Ovary (tissue), 10 donors: ENCODE measurements at places on chromosomes 2 and 18.

- no peaks in the 10 kb centered on the region for H3K36me3 ChIP-seq
- no peak for DNase-seq
- no peaks in the 10 kb centered on the region for H3K27me3 ChIP-seq
- peaks cover 2% of the 10 kb centered on the region for H3K4me1 ChIP-seq
- no peak overlapping the region for H3K27ac ChIP-seq
- no peak overlapping the region for H3K4me3 ChIP-seq
Measured at GRCh38 chr18:42365591-42365990, 410.6 kb downstream of the PIK3C3 start.

DNA sequence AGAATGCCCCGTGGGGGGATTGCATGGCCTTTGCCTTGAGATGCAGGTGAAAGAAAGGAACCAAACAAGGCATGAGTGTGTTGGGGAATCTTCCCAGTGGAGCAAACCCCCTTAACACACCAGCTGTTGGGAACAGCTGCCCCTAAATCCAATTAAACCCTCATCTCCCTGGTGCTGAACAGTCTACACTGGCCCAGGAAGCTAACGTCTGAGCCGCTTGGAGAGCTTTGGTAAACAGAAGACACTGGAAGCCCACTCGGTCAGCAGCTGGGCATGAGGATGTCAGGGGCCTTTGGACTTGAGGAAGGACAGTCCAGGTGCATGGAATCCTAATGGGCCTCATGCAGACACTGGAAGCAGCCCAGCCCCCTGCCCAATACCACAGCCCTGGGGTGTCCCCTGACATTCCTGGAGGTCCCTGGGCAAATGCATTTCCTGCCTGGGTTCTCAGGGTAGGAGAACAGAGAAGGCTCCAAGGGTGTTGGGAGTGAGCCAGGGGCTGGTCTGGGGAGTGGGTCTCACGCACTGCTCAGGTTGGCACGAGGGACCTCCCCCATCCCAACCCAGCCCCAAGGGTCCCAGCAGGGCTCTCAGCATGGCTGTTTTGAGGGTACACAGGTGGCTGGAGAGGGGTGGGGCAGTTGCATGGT, 37.7 kb downstream of the GBX2 start:
- H3K27ac ChIP-seq: no peak overlapping the region
- no peak overlapping the region for H3K4me3 ChIP-seq
- no peaks in the 10 kb centered on the region for H3K36me3 ChIP-seq

- H3K4me1 ChIP-seq: no peaks in the 10 kb centered on the region
- no peaks in the 10 kb centered on the region for H3K27me3 ChIP-seq
- H3K36me3 ChIP-seq: no peaks in the 10 kb centered on the region
Measured at GRCh38 chr2:124983595-124983994, 958.5 kb downstream of the CNTNAP5 start.

DNA sequence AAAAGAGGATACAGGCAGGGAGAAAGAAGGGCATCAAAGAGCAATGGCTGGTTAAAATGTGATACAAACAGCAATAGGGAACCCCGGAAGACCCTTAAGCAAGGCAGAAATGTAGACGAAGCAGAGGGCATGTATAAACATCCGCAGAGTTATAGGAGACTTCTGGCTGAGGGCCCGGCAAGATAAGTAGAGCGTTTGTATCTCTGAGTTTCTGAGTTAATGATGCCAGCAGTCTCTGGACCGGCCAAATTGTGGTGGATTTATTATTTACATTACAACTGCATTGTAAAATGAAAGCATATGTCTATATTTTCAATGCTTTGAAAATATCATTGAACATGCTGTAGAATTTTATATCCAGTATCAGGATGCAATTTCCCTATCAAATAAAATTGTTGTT, 148.0 kb upstream of the KCTD1 start:
- H3K4me3 ChIP-seq: no peak overlapping the region
- H3K4me1 ChIP-seq: peaks cover 5% of the 10 kb centered on the region
- no peaks in the 10 kb centered on the region for H3K27me3 ChIP-seq
- H3K36me3 ChIP-seq: no peaks in the 10 kb centered on the region
- no peak overlapping the region for H3K27ac ChIP-seq

DNA sequence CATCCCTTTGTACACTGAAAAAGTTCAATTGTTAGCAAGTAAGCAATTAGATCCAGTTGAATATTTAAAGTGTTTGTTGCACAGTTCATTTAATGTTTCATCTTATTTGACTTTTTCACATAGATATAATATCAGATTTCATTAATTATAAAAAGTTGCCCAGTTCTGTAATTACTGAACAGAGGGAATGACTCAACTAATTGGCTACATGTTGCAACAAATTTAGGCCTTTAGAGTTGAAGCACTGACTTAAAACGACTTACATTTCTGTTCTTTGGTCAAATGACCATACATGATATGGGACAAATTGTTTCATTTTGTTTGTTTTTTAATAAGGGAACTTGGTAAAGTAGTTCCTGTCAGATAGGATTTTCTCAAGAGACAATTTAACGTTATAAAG, 68.5 kb upstream of the FAM117B start:
- H3K27ac ChIP-seq: no peak overlapping the region
- H3K27me3 ChIP-seq: no peaks in the 10 kb centered on the region
- no peaks in the 10 kb centered on the region for H3K4me1 ChIP-seq
- DNase-seq: no peak
- H3K4me3 ChIP-seq: no peak overlapping the region

GRCh38 chr2:128789776-128790455, 471.2 kb upstream of the HS6ST1 start:
- no peak for DNase-seq
- H3K4me3 ChIP-seq: no peak overlapping the region
- no peaks in the 10 kb centered on the region for H3K36me3 ChIP-seq
- H3K4me1 ChIP-seq: no peaks in the 10 kb centered on the region
- H3K27ac ChIP-seq: no peak overlapping the region

- no peaks in the 10 kb centered on the region for H3K36me3 ChIP-seq
- peak overlapping the region; percentile 21 for H3K4me3 ChIP-seq
- peak overlapping the region; percentile 79 for H3K27ac ChIP-seq
- DNase-seq: no peak
Measured at GRCh38 chr2:189527041-189527750, 53.4 kb downstream of the SLC40A1 start.

DNA sequence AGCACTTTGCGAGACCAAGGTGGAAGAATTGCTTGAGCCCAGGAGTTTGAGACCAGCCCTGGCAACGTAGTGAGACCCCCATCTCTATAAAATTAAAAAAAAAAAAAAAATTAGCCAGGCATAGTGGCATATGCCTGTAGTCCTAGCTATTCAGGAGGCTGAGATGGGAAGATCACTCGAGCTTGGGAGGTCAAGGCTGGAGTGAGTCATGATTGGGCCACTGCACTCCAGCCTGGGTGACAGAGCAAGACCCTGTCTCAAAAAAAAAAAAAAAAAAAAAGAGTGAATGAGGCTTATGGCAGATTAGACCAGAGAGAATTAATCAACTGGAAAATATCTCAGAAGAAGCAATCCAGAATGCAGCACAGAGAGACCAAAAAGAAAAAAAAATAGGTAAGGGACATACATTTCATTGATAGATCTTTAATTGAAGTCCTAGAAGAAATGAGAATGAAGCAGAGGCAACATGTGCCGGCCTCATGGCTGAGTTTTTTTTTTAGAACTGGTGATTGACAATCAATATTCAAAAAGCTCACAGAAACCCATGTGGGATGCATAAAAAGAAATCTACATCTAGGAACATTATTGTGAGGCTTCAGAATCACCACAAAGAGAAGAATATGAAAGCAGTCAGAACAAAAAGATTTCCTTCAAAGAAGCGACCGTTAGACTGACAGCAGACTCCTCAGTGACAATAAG, 32.2 kb upstream of the ELAC1 start:
- no peak for DNase-seq
- no peaks in the 10 kb centered on the region for H3K36me3 ChIP-seq
- H3K27ac ChIP-seq: no peak overlapping the region
- no peaks in the 10 kb centered on the region for H3K4me1 ChIP-seq

DNA sequence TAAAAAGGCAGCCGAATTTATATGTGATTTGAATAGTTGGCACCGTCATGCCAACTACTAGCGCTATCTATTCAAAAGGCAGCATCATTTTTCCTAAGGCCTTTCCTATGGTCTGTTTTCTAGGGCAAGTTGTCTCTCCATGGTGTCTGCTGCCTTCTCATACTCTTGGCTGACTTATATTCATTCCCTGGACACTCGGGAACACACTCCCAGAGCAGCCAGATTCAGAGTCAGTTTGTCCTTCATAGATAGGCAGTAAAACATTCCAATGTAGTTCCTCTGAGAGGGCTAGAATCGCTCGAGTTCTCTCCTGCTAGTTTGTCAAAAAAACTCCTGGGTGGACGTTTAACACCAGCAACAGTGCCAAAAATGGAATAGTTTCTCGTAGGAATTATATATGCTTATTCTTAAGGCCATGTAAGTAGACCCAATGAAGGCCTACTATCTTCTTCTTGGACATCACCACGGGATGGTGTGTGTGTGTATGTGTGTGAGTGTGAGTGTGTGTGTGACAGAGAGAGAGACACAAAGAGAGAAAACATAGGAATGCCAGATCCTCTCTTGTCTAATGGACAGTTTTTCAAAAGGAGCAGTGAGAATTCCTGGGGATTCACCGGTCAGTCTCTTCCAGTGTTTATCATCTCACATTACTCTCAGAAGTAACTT, 129.3 kb upstream of the CTAGE1 start:
- peak overlapping the region; percentile 33 for H3K27ac ChIP-seq
- peaks cover 20% of the 10 kb centered on the region for H3K4me1 ChIP-seq
- DNase-seq: no peak
- H3K27me3 ChIP-seq: no peaks in the 10 kb centered on the region
- H3K36me3 ChIP-seq: no peaks in the 10 kb centered on the region

GRCh38 chr2:148926291-148926961, 51.4 kb downstream of the KIF5C start:
- DNase-seq: no peak
- no peak overlapping the region for H3K4me3 ChIP-seq
- no peaks in the 10 kb centered on the region for H3K27me3 ChIP-seq
- no peak overlapping the region for H3K27ac ChIP-seq
- no peaks in the 10 kb centered on the region for H3K36me3 ChIP-seq

- no peak overlapping the region for H3K4me3 ChIP-seq
- DNase-seq: no peak
- H3K27ac ChIP-seq: no peak overlapping the region
- H3K27me3 ChIP-seq: no peaks in the 10 kb centered on the region
Measured at GRCh38 chr18:29711932-29712331, 1330.6 kb downstream of the DSC3 start.
